ENCODE measurements at places on chromosomes 12 and 14.

- no peak for DNase-seq
Observed at GRCh38 chr12:4154672-4155225, 118.8 kb upstream of the CCND2 start.

DNA sequence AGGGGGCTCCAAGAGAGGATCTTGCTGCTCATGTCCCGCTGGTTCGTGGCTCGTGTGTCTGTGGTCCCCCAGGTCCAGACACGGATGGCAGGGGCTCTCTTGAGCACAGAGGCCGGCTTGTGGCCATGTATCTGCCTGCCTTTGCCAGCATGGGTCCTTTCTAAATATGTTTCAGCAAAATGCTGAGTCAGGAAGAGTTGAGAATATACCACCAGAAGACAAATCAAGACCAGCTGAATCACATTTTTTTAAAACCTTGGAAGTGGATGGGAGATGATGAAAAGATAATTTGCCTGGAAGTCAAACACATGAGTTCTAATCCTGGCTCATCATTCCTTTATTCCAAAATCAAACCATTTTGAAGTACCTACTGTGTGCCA, 58.0 kb downstream of the NUAK1 start:
- DNase-seq, result no peak

DNA sequence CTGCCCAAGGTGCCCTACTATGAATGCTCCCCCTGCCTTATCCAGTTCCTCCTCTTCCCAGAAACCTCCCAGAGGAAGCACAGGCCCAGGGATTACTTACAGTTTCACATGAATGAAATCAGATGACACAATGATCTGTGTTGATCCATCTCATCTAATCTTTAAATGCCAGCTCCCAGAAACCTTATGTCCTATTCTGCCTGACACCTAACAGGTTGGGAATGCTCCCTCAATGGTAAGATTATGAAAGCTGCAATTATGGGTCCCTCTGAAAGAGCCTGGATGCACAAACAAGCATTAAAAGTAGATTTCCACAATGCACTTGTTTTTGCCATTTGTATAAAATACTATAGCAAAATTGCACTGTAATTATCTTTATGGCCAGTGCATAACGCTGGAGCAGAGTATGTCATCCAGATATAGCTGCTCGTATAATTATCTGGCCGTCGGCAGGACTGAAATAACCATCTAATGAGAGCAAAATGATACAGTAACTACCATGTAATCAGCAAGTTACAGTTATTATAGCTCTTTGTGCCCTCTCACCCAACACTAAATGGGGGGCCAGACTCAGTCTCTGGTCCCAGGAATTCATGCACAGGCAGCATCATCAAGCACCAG, 4.4 kb upstream of the ZBTB39 start:
- DNase-seq, result no peak

- DNase-seq, result no peak
Observed at GRCh38 chr14:55706365-55706684, 126.3 kb downstream of the KTN1 start.

GRCh38 chr12:53056901-53057300, 7.0 kb downstream of the TNS2 start:
- no peak for DNase-seq

DNA sequence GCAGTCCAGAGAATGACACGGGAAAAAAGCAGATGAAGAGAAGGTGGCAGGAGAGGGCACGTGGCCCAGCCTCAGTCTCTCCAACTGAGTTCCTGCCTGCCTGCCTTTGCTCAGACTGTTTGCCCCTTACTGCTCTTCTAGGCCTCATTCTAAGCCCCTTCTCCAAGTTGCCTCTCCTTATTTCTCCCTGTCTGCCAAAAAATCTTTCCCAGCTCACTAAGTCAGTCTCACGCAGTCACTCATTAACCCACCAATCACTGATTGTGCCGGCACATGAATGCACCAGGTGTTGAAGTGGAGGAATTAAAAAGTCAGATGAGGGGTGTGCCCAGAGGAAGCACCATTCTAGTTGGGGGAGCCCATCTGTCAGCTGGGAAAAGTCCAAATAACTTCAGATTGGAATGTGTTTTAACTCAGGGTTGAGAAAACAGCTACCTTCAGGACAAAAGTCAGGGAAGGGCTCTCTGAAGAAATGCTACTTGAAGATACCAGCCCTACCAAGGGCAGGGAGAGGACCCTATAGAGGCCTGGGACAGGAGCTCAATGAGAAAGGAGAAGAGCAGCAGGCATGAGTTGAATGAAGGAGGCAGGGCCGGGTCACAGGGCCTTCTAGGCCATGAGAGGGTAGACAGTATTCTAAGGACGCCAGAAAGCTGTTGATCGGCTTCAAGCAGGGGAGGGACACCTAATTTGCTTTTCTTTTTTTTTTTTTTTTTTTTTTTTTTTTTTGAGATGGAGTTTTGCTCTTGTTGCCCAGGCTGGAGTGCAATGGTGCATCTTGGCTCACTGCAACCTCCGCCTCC, 40.9 kb downstream of the DAD1 start:
- no peak for DNase-seq

DNA sequence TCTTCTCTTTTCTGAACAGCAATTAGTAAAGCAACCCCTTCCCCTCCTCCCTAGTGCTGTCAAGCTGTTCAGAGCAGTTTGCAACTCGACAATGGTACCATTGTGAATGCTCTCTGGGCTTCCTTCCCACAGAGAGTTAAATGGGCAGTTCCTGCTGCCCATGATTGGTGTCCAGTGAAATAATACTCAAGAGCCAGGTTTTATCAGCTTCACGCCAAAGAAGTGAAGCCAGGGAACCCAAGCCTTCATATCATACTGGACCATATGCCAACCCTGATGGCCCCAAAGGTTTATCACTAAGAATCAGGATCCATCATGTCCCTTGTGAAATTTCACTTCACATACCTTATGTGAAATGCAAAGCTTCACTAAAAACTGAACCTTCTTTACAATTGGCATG, 24.7 kb downstream of the INSM2 start:
- no peak for DNase-seq

GRCh38 chr12:6452245-6452943, 552 bp downstream of the TAPBPL start:
- DNase-seq, result no peak

DNA sequence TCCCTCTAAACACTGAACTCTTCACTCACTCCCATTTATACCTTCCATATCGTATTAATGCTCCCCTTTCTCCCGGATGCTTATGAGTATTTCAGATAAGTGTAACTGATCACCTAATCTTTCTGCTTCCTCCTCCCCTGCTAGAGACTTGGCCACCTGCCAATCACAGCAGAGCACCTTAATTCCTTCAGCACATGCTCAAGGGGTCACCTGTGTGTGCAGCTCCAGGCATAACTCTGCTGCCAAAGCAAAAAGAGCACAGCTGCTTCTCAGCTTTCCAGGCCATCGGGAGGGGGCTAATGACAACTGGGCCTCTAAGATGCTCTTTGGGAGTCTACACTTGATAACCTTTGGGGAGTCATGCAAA, 106.9 kb upstream of the DYRK2 start:
- no peak for DNase-seq

DNA sequence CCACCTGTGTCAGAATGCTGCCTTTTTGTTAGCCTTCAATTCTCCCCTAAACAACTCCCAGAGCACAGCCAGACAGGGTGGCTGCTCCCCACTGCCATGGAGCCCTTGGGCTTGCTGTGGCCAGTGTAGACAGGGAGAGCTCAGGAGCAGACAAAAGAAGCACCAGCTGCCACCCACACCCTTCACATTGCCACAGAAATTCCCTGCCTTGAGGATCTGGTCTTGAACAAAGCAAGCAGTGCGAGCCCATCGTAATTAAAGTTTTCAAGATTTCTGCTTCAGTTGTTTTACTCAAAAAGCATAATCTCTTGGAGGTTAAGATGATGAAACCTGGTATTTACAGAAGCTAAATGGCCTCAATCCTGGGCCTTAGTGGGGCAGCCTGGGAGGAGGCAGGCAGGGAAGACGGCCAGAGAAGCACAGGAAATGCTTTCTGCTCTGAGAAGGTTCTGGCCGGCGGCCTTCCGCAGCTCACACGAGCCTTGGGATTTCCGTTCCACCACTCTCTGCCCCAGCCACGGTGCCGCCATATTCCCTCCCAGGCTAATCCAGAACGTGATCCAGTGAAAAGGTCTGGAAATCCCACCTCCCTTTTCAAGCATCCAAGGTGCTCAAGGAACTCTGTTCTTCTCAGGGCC, 535.2 kb downstream of the BCL11B start:
- DNase-seq, result no peak

GRCh38 chr12:62924084-62924483, 10.9 kb downstream of the PPM1H start:
- no peak for DNase-seq

DNA sequence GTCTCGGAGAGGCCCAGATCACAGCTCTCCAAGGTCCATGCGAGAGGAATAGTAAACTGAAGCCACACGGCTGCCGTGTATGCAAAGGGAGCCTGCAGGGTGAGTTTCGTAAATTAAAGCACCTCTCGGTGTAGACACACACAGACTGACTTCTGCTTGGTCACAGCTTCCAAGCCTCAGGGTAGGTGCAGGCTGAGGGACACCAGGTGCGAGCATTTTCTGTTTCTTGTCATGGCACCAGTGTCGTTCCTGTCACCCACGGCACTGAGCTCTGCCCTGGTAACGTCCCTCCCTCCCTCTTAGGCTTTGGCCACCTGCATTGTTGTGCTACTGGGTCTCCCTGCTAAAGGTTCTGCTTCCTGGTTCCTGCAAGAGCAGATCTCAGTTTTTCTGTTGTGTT, 76.2 kb upstream of the DYNC1H1 start:
- no peak for DNase-seq

- no peak for DNase-seq
Observed at GRCh38 chr14:50711043-50711442, 42.9 kb upstream of the SAV1 start.

DNA sequence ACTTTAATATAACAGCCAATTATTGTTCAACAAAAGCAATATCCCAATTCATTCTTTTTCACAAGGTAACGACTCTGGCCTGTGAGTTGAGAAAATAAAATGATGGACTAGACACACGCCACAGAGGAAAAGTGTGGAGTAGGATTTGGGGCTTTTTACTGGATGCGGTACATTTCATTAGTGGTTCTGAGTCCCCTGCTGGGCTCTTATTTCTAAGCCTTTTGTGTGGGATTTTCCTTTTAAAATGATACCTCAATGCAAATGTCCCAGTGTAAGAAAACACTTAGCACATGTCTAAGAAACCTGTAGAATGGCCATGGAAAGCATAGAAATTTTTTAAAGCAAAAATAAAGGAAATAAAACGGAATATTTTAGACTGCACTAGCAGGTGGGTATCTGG, 73.4 kb downstream of the C12orf42 start:
- DNase-seq, result no peak

DNA sequence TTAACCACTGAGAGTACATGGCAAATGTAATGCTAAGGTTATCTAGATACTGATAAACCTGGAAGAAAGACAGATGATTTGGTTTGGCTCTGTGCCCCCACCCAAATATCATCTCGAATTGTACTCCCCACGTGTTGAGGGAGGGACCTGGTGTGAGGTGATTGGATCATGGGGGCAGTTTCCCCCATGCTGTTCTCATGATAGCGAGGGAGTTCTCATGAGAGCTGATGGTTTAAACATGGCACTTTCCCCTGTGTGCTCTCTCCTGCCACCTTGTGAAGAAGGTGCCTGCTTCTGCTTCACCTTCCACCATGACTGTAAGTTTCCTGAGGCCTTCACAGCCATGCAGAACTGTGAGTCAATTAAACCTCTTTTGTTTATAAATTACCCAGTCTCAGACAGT, 14.2 kb downstream of the NOXRED1 start:
- DNase-seq, result no peak
